RWPE1 (cell line): ENCODE measurements at places on chromosomes 2 and 18.

GRCh38 chr2:35343135-35343534 is 1012.4 kb upstream of the CRIM1 start:
- DNase-seq = no peak

- DNase-seq = peak; percentile 48
These were observed 1173.1 kb upstream of the ZEB2 start for GRCh38 chr2:145692971-145693478.

- no peak for DNase-seq
These were observed 20.6 kb upstream of the HAAO start for GRCh38 chr2:42812899-42813479.

GRCh38 chr2:233287871-233288270 is 19.7 kb upstream of the SAG start:
- no peak for DNase-seq

- no peak for DNase-seq
These were observed 451.0 kb upstream of the SETBP1 start for GRCh38 chr18:44229693-44230108.
